ENCODE measurements at places on chromosomes 1 and 21.

DNA sequence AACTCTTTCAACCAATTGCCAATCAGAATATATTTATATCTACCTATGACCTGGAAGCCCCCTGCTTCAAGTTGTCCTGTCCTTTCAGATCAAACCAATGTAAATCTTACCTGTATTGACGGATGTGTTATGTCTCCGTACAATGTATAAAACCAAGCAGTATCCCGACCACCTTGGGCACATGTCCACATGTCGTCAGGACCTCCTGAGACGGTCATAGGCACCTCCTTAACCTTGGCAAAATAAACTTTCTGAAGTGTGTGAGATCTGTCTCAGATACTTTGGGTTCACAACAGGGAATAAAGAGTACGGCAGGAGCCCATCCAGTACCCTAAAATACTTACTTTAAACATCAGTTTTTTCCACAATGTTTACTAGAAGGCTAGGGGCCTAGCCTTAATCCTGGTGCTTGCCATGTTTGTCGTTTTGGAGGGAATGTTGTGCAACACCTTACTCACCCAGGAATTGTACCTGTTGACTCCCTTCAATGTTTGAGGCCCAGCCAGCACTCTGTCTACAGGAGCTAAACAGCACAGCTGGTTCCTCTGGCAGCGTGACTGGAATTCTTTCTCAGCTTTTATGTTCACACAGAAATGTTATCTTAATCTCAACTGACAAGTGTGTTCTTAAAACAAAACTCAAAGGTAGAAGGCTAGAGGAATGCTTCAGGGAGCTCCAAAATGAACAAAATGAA, 90.8 kb upstream of the USP25 start:
- DNase-seq: no peak

DNA sequence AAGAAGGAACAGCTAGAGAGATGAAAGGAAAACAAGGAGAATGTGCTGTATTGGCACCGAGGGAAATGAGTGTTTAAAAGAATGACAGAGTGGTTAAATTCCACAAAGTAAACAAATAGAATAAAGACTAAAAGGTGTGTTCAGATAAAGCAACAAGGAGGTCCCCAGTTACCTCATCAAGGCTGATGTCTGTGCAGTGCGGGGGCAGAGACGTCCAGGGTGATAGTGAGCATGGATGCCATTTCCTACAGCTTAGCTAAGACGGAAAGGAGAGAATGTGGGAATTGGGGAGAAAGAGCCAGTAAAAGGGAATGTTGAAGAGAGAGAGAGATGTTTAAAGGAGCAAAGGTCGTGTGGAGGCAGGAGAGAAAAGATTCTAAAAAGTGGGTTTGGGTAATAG, 15.5 kb downstream of the LMOD1 start:
- no peak for DNase-seq

DNA sequence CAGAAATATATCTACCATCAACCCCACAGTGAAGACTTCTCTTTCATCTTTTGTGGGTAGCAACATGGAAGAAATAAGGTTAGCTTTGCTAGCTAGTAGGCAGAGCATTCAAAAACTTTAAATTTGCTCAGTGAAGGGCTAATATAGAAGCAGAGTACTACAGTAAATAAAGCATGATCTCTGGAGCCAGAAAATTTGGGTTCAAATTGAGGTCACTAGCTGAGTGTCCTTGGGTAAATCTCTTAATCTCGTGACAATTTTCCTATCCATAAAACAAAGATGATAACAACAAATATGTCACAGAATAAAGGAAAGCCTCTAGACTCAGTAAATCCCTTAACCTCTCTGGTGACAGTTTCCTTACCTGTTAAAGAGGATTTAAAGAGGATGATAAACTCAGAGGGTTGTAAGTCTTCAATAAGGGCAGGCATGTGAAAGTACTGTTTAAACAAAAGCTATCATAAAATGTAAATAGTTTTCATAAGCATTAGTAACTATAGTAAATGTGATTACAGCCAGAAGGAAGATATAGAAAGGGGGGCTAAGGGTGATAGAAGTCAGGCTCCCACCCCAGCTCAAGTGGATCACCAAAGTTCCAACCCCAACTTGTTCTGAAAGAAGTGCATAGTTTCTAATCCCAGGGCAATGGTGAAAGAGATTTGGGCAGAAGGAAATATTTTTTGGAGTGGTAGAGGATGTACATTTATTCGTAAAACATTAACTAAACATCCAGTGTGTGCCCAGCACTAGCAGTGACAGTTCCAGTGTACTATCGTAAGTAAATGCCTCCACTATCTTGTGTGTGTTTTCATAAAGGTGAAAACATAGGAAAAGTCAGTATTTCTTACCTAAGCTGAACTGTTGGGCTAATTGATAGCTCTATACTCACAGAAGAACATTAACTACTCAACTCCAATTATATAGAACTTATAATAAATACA, 24.8 kb downstream of the TM2D1 start:
- no peak for DNase-seq

GRCh38 chr1:6692956-6693355, 8.7 kb downstream of the DNAJC11 start:
- no peak for DNase-seq

DNA sequence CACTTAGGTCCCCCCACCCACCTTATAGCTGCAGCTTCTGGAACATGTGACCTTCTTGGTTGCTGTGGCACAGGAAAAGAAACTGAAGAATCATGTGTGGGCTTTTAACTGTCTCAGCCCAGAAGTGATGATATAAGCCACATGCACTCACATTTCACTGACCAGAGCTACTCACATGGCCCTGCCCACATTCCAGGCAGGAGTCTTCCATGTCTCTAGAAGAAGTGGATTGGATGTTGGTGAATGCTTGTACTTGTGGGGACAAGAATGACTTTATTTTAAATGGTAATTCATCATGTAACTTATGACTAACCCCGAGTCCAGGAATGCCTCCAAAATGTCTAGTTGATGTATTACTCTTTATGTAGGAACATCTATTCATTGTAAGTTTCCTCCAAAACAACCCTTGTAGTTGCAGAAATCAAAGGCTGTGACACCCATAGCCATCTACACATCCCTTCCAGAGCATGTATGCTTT, 15.8 kb upstream of the CAMK1G start:
- DNase-seq: no peak

- DNase-seq: no peak
These were observed 148.2 kb upstream of the PALMD start for GRCh38 chr1:99497690-99498089.

- DNase-seq: no peak
These were observed 15.3 kb downstream of the CLSTN1 start for GRCh38 chr1:9808459-9808858.

DNA sequence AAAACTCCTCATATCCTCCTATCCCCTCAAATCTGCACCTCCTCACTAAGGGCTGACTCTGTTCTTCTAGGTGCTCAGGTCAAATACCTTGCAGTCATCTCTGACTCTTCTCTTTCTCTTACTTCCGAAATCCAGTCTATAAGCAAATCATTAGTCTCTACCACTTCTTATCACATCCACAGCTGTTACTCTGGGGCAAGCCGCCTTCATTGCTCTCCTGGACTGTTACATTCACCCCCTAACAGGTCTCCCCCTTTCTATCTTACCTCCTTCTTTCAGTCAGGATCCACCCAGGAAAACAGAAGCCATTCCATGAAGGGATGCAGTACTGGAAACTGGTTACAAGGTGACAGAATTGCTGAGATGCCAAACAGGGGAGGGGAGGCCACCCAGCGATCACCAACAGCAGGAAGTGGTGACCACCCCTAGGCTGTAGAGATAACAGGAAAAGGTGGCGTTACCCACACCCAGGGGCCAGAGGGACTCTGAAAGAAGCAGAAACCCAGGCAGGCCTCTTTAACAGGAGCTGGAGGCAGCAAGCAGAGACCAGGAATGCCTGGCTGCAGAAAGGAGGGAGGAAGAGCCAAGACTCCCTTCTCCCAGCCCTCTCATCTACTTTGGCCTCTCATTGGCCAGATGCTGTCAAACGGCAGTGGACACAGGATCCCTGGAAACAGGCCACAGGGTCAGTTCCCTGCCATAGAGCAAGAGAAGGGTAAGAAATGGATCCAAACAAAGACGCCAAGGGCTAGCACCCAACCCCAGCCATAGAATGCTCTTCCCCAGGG, 55.5 kb upstream of the FOXO6 start:
- DNase-seq: no peak

- peak; percentile 95 for DNase-seq
These were observed 1.6 kb upstream of the MMP23B start for GRCh38 chr1:1630191-1630964.

DNA sequence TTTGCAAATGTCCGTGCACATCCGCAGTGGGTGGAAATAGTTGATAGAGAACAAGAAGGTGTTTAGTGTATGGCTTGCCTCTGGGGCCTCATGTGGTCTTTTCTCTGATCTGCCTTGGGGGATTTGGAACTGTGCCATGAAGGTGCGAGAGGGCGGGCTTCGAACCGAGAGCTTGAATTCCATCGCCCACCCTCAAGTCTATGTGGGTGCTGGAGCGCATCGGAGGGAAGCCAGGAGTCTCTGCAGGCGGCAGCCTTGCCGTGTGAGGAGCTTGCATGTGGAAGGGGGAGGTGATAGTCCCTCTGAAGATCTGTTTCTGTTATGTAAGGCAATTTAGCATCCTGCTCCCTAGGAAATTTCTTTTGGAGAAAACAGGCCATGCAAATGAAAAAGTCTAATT, 119.6 kb downstream of the HUNK start:
- DNase-seq: no peak

- DNase-seq: no peak
These were observed 28.8 kb downstream of the HEATR1 start for GRCh38 chr1:236575523-236575922.

GRCh38 chr1:22121421-22121911, 21.4 kb downstream of the WNT4 start:
- no peak for DNase-seq

DNA sequence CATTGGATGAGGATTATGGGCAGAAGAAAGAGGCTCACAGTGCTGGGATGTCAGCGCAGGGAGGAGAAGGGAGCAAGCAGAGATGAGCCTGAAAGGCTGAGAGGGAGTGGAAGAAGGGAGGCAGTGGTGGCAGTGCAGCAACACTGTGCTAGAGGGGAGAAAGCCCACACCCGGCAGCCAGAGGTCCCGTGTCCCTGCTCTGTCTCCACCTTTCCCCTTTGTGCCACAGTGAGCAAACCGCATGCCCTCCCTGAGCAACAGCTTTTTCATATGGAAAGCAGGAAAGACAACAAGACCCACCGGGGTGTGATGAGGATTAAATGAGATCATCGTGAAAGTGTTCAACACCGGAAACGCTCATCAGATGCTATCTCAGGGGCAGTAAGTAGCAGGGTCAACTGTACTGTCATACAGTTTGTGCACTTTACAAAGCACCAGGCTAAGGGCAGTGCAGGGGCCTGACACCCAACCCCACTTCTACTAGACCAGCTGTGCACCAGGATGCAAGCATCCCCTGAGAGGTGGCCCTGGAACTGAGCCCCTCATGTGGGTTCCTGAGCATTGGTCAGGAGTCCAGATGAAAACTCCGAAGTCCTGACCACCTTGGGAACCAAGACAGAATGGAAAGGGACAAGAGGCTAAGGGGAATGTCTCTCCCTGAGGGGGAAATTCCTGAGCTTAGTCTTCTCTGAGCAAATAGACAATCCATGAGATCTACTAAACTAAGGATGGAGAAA, 9.1 kb downstream of the NHLH1 start:
- peak; percentile 53 for DNase-seq

GRCh38 chr1:227935826-227936225, 11.9 kb downstream of the WNT9A start:
- no peak for DNase-seq

- no peak for DNase-seq
These were observed 7.6 kb downstream of the PADI4 start for GRCh38 chr1:17315542-17316130.

DNA sequence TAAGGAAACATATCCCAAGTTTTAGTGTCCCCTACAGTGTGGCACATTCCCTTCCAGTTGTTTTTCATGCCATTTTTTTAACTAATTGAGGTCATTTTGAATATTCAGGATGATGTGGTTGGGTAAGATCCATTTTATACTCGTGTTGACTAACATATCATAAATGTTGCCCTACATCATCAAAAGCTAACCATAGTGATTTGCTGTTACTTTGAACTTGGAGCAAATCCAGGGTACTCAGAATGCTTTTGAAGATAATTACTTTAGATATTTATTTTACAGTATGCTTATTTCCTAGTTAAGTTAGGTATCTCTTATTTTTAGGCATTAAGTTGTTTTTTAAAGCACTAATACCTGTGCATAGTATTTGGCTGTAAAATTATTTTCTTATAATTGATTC, 57.8 kb downstream of the DYRK1A start:
- no peak for DNase-seq

GRCh38 chr21:45996311-45997204, 15.0 kb downstream of the COL6A1 start:
- DNase-seq: no peak

- DNase-seq: no peak
These were observed 3.8 kb downstream of the TRPM2 start for GRCh38 chr21:44357064-44357837.

GRCh38 chr1:54132495-54132894, 20.3 kb downstream of the CDCP2 start:
- DNase-seq: no peak

DNA sequence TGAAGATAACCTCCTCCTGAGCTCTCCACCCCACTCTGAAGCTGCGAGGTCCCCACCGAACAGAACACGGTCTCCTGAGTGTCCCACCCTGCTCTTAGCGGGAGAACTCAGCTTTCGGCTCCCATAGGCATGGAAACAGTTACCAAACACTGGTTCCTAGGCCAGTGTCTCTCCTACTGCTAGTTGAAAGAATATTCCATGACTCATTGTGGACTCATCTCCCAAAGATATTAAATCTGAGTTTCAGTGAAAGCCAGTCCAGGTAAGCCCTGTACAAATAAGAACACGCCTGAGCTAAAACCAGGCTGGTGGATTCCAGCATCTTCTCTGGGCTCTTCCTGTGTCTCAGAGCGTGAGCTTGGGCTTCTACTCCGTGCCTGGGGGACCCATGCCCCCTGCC, 107.5 kb upstream of the CLDN14 start:
- DNase-seq: no peak

DNA sequence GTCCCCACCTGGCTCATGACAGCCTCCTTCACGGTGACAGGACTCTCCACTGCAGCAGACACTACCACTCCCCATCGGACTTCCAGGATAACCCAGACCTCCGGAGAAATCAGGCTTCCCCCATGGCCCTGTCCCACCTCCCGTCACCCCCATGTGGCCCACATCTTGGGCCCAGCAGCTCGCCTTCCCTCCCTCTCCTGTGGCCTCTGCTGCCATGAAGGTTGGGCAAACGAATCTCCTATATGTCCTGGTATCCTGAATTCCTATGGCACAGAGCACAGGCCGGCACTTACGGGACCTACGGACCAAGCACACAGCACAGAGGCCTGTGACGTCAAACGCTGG, 82.0 kb downstream of the NPHP4 start:
- no peak for DNase-seq

DNA sequence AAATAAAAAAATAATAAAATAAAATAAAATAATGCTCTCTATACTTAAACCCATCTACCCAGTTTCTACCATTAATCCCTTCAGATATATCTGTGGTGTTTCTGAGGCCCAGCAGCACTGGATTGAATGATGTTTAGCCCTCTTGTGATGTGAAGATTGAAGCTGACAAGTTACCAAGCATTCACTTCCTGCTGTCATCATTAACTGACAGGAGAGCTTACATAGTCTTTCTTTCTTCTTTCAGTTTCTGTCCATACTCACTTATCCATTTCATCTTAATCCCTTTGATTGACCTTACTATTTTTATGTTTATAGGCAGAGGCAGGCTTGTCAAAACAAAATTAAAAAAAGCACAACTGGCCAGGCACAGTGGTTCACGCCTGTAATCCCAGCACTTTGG, 38.8 kb upstream of the PGD start:
- DNase-seq: no peak

- no peak for DNase-seq
These were observed 4.5 kb downstream of the EFNA3 start for GRCh38 chr1:155083052-155083541.

Measured in activated CD4-positive, alpha-beta T cell treated with anti-CD3 and anti-CD28 coated beads, Interleukin-10, Interleukin-2, amounts not matched to agents 100 ng/mL and 50 ng/mL, durations not matched to agents 16 hours and 8 hours (primary cell).